Dermis microvascular lymphatic vessel endothelial cell (primary cell): ENCODE measurements at places on chromosomes 3 and 15. TPM values are rescaled to one million over a fixed set of nuclear protein-coding genes. Genes with fewer than 3 reads are reported as not detected.

- DNase-seq = no peak
Measured at GRCh38 chr15:60651101-60651500, 172.2 kb upstream of the ICE2 start.

DNA sequence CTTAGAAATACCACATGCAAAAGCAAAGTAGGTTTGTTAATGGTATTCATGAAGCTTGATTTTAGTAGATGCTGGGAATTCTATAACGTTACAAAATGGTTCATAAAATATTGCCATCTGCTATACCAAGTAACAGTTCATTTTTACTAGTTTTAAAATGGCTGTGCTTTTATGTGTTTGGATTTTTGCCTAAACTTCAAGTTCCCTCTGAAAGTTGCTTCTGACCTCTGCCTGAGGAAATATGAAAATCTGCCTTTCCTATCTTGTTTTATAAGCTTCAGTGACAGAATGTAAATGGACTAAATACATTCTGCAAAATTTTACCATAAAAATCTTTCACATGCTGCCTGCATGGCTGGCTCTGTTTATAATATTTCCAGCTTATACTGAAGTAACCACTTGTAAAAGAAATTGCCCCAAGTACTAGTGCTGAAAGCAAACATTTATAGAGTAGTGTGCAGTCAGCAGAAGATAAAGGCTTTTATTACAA lies 560.7 kb upstream of the ROBO2 start:
- DNase-seq = no peak

- DNase-seq = no peak
Measured at GRCh38 chr3:10140996-10141546, 507 bp upstream of the VHL start.

DNA sequence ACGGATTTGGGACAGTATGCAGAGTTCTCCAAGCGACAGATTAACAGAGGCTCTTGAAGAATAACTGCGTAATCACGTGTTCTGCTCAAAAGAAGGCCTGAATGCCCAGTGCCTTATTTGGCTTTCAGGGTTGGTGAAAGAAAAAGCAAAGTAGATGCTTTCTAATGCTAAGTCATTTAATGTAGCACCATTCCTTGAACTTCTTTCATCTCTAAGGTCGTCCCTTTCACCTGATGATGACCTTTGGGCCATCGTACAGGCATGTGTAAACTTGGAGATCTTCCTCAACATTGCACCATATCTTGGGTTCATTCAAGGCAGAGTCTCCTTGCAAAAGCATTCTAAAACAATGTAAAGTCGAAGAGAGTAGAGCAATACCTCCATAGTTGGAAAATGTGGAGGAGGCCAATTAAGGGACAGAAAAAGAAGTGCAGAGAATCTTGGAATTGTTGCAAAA lies 48.9 kb downstream of the TMEM44 start:
- DNase-seq = no peak

- DNase-seq = no peak
Measured at GRCh38 chr3:126479642-126480041, 4.0 kb upstream of the ZXDC start.

GRCh38 chr3:74592359-74592758 lies 22.1 kb downstream of the CNTN3 start:
- DNase-seq = no peak

DNA sequence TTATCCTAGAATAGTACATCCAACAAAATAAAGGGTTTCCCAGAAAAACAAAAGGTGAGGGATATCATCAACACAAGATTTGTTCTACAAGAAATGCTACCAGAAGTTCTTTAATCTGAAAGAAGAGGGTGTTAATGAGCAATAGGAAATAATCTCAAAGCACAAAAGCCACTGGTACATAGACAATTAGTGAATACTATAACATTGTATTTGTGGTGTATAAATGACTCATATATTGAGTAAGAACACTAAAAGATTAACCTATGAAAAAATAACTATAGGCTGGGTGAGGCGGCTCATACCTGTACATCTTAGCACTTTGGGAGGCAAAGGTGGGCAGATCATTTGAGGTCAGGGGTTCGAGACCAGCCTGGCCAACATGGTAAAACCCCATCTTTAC lies 210.2 kb upstream of the SLITRK3 start:
- no peak for DNase-seq

GRCh38 chr15:63481105-63481810 lies 23.1 kb upstream of the USP3 start:
- no peak for DNase-seq

DNA sequence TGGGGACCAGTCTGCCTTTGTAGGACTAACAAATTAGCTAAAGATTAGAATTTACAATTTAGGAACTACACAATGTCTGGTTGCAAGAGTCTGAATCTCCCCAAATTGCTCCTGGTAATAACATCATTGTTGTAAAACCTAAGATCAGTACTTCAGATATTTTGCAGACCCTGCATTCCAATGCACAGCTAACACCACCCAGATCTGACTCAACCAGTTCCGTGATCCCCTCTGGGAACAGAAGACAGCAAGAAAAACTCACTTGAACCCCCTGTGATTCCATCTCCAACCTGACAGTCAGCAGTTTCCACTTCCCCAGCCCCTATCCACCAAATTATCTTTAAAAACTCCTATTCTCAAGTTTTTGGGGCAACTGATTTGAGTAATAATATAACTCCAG lies 201.9 kb upstream of the ARPP21 start:
- DNase-seq = no peak

DNA sequence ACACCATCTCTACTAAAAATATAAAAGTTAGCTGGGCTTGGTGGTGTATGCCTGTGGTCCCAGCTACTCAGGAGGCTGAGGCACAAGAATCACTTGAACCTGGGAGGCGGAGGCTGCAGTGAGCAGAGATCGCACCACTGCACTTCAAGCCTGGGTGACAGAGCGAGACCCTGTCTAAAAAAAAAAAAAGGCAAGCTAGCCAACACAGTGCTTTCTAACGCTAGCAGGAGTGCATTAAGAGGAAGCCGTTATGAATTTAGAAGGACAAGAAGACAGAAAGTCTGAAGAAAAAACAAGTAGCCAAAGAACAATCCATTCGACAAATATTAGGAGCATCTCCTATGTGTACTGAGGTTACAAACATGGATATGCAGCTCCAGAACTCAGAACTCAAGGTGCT lies 28.6 kb downstream of the BHLHE40 start:
- no peak for DNase-seq

DNA sequence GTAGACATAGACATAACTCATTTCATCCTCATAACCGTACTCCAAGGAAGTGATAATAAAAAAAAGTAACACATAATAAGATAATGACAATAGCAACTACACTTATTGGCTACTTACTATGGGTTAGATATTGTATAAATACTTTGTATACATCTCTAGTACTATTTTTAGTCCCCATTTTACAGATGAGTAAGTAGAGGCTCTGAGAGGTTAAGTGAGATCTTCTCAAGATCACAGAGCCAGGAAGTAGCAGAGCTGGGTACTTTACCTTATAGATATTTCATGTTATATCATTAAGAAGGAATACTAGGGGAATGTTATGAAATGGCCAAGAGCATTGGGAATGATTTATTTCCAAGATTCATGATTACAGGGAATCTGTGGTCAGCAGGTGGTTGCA lies 49.4 kb upstream of the ADAMTSL3 start:
- DNase-seq = no peak

DNA sequence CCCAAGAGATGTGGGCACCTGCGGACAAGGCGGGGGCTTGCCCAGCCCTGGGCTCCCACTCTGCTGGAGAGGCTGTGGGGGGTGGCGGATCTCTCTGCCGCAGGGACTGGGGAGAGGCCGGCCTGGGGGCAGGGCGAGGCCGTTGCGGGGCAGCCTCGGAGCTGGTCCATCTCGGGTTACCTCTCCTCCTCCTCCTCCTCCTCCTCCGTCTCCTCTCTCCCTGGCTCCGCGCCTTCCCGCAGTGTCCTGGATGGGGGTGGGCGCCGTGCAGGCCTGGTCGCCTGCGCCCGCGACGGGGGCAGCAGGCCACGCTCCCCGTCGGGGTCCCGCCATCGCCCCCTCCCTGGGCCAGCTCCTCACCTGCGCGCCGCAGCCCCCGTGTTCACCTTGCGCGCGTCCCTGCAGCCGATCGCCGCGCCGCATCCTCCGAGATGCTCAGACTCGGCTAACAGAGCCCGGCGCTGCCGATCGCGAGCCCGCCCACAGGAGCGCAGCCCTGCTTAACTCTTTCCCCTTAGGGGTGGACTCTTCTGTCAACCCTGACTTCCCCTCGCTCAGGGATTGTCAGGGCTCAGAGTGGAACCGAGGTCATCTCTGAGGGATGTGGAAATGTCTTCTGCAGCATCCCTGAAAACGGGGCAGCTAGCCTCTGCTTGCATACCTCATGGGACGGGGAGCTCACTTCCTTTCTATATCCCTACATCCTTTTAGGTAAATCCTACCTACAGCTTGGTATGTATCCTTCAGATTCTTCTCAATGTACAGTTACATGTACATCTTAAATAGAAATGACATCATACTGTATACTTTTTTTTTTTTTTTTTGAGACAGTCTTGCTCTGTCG lies at the start of gene PRRT3:
PRRT3 (minus strand) TSS at position 447 of the 844 bp plus-strand sequence. CDS start 2,293 bp downstream, outside the sequence.
- peak; percentile 32 for DNase-seq

DNA sequence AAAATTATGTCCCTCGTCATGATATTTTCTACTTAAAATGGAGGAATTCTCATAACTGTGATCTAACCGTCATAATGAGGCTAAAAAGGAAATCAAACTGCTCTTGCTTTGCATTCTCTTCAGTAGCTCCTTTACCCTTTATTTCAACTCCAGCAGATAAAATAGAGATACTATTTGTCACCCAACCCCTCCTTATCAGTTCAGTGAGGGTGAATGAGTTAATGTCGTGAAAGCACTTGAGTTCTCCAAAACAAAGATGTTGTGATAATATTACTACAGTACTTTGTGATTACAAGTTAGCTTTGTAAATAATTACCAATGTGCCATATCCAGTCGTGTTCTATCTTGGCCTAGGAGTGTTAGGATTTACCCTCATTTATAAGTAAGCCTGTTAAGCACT lies 63.4 kb upstream of the ANKRD28 start:
- DNase-seq = no peak

- no peak for DNase-seq
Measured at GRCh38 chr3:173976281-173976680, 578.7 kb downstream of the NLGN1 start.

DNA sequence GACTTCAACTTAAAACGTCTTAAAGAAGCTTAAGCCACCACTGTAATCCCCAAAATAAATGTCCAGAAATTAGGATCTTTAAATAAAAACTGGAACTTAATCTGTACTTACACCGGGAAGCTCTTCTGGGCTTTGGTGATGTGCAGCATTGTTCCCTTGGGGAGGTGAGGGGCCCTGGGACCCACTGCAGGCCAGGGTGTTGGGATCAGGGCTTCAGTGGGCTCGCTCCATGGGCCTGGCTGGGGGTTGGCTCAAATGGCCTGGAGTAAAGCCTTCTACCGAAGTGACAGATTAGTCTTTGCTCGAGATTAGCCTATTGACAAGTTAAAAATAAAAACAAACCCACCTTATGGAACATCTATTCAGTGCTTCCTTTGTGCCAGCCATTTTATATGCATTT lies 6.1 kb upstream of the RNU6-1 start:
- DNase-seq = no peak

GRCh38 chr15:48940508-48940907 lies 23.2 kb downstream of the SHC4 start:
- no peak for DNase-seq

DNA sequence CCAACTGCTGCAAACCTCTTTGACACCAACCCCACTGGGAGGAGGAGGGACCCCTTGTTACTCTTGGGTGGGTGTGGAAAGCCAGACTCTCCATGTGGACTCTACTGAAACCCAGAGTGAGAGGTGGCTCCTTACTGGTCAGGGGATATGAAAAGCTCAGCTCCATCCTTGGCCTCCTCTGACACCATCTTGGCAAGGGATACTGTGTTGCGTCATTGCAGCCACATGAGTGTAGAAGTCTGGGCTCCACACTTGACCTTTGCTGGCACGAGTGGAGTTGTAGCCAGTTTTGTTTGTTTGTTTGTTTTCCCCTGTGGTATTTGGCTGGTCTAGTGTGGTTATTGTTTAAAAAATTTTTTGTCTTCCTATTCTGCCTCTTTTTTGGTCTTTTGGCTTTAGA lies 289.1 kb downstream of the GAP43 start:
- DNase-seq = no peak

- DNase-seq = no peak
Measured at GRCh38 chr3:106092792-106093191, 224.0 kb upstream of the CBLB start.

DNA sequence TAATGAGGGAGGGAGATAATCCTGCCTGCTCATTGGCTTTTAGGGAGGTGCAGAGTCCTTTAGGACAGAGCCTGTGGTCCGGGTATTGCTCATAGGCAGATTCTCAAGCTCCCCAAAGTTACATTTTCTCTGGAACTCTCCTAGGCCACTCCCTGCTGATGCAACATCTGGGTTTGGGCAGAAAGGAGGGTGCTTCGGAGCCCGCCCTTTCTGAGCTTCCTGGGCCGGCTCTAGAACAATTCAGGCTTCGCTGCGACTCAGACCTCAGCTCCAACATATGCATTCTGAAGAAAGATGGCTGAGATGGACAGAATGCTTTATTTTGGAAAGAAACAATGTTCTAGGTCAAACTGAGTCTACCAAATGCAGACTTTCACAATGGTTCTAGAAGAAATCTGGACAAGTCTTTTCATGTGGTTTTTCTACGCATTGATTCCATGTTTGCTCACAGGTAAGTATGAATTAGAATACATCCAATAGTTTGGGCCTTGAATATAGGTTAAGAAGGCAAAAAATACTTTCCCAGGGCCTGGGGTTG lies at the start of gene IL20RB:
IL20RB (plus strand) TSS at position 233 of the 538 bp plus-strand sequence; CDS start at position 364, 131 bp downstream.
- DNase-seq = no peak

- no peak for DNase-seq
Measured at GRCh38 chr15:48289628-48290027, 41.6 kb upstream of the DUT start.

DNA sequence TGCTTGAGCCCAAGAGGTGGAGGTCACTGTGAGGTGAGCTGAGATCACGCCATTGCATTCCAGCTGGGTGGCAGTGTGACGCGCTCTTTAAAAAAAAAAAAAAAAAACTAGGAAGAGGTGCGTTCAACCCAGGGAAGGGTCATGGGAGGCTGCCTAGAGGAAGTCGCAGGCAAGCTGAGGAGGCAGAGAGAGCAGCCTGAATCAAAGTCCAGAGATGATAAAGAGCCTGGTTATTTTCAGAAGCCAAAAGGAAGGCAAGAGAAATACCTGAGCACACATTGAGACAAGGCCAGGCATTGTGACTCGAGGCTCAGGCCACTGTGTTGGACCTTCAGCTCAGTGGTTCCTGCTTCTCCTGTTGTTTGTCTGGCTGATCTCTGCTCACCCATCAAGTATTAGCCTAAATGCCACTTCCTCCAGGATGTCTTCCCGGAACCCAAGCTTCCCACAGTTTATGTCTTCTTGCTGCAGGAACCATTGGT lies 16.1 kb upstream of the GCNT3 start:
- no peak for DNase-seq

- DNase-seq = no peak
Measured at GRCh38 chr15:57298843-57299550, 77.3 kb upstream of the CGNL1 start.

GRCh38 chr15:64249883-64250575 lies 87.2 kb upstream of the PPIB start:
- no peak for DNase-seq

The ARHGAP31 gene
- 20.7 and 26.9 TPM in 2 replicates for total RNA-seq

The SEMA5B gene
- under 0.01 and 0.13 TPM in 2 replicates for total RNA-seq

The ITIH4 gene
- 0.39 and 1.0 TPM in 2 replicates for total RNA-seq

The SOX14 gene
- total RNA-seq = not detected in 2 replicates

The GUCA1C gene
- not detected in 2 replicates for total RNA-seq

The PLCH1 gene
- under 0.01 TPM in 1 of 2 replicates, not detected in the other for total RNA-seq

The IQCF2 gene
- not detected in 2 replicates for total RNA-seq
